ENCODE measurements at places on chromosomes 5 and 9. TPM values are rescaled to one million over a fixed set of nuclear protein-coding genes. Genes with fewer than 3 reads are reported as not detected.

DNA sequence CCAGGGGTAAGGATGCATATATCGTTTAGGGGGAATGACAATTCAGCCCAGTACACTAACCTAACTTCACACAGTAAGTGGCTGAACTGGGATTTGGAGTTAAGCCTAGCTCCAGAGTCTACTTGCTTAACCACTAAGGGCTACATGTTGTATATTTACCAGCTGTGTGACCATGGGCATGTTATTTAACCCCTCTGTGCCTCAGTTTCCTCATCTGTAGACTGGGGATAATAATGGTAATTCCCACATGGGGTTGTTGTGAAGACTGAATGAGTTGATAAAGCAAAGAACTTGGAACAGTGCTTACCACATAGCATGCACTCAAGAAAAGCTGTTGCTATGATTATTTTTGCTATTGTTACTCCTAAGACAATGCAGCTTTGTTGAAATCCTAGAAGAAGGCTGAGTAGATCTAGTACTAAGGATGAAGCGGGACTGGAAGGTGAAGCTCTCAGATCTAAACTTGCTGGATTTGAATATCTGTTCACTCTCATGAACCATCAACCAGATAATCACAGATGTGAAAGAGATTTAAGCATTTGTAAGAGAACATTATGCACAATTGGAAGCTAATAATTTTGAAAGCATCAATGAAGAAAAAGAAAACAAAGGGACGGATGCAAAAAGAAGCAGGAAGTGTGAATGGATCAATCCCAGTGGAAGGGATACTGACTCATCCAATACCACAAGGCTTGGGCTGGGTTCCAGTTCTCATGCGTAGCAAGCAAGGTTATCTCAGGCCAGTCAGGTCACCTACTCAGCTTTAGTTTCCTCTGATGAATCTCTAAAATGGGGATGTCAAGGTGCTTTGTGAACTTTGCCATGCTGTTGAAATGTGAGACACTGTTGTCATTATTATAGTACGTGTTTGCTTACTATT, 78.5 kb upstream of the TBC1D2 start:
- H3K36me3 ChIP-seq = no peaks in the 10 kb centered on the region
- no peaks in the 10 kb centered on the region for H3K4me1 ChIP-seq
- peaks cover 9% of the 10 kb centered on the region for H3K27me3 ChIP-seq
- no peak overlapping the region for H3K4me3 ChIP-seq
- no peak overlapping the region for H3K27ac ChIP-seq

The ALG2 gene
- total RNA-seq = 30.0 TPM

DNA sequence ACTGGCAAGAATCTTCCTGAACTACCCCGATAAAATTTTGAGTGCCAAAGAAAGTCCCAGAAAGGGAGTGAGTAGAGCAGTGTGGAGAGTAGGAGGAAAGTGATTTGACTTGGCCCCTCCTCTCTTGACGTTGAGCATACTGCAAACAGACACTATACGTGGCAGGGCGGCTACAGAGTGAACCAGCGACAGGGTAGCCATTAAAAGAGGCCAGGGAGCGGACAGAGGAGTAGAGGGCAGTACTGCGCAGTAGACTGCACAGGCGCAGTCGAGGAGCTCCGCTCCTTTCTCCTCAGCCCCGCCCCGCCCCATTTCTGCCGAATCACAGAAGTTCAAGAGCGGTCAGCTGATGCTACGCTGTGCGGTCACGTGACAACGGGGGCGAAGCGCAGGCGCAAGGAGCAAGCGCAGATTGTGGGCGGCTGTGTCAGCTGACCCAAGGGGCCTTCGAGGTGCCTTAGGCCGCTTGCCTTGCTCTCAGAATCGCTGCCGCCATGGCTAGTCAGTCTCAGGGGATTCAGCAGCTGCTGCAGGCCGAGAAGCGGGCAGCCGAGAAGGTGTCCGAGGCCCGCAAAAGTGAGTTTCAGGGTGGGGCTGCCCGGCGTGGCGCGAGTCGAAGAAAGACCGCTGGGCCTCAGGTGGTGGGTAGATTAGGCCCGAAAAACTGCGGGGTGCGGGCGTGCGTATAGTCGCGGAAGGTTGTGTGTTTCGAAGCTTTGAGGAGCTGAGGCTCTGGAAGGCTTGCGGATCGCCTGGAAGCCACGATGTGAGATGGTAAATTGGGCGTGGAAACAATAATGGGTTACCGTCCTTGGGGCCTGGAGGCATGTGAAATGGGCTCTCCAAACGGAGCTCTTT, at the start of gene ATP6V1G1:
Gene ATP6V1G1, plus strand, starts transcription at position 425 of the 858 bp plus-strand sequence. Its CDS starts 70 bp downstream, at position 495.
- H3K4me1 ChIP-seq = peaks cover 50% of the 10 kb centered on the region
- no peaks in the 10 kb centered on the region for H3K27me3 ChIP-seq
- no peaks in the 10 kb centered on the region for H3K36me3 ChIP-seq
- H3K4me3 ChIP-seq = peak within 1 kb of the TSS; percentile 87

The EQTN gene
- total RNA-seq = not detected

DNA sequence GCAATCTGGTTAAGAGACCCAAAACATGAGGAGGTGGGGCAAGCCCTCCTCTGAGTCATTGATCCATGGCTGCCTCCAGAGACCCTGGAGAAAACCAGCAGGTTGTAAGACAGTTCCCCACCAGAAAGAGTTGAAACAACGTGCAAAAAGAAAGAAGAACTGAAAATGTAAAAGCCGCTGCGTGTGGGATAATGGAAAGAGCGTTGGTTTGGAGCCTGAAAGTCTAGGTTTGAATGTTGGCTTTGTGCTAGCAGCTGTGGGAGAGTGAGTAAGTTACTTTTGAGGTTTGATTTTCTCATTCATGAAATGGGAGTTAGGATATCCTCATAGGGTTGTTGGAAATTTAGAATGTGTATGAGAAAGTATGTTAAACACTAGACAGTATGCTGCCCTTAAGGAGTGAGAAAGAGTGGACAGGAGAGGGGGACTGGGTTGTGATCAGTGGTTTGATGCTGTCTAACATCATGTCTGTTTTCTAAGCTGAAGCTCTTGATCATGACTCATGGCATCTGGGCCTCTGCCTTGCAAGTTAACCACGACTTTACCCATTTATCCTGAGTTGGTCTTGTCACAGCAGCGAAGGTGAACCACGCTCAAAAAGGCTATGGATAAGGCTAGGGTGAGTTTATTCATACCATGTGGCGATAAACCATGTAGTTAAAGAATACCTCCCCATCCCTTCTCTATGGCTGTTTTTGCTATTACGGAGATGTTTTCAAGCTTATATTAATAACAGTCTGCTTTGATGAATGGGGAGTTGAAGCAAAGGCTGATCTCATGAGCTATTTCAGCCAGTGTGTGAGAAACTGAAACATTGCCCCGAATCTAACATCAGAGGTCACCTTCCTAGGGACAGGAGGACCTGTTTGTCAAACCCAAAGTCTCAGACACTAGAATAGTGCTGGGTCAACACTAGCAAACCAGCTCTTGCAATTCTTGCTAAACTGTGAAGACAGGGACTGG, 41.3 kb downstream of the ZNF366 start:
- no peak for DNase-seq
- peaks cover 37% of the 10 kb centered on the region for H3K4me1 ChIP-seq
- H3K27ac ChIP-seq = no peak overlapping the region

DNA sequence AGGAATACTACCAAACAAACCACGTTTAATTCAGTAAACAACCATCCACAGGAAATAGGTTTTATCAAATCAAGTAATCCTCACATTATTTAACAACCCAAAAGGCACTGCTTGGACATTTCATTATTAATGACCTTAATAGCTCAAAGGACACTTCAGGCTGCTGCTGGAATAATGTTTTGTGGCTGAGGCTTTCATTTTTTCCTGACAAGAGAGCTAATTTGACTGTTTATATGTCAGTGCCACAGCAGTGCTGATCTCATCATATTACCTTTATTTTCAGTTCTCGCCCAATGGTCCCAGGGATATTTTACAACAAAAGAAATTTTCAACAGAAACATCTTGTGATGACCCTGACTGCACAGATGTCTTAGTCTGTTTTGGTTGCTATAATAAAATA, 589.8 kb upstream of the GRAMD2B start:
- no peak overlapping the region for H3K4me3 ChIP-seq
- peaks cover 7% of the 10 kb centered on the region for H3K4me1 ChIP-seq
- no peak overlapping the region for H3K27ac ChIP-seq
- no peak for DNase-seq

DNA sequence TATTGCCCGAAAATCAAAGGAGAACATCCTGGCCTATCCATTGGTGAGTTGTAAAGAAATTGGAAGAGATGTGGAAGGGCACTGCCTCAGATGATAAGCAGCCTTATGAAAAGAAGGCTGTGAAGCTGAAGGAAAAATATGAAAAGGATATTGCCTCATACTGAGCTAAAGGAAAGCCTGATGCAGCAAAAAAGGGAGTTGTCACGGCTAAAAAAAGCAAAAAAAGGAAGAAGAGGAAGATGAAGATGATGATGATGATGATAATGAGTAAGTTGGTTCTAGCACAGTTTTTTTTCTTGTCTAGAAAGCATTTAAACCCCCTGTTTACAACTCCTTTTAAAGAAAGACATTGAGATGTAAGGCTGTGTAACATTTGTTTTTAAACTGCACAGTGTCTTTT, 59.8 kb upstream of the ZBED3 start:
- H3K27me3 ChIP-seq = no peaks in the 10 kb centered on the region
- H3K4me1 ChIP-seq = peaks cover 5% of the 10 kb centered on the region
- no peak for DNase-seq
- no peak overlapping the region for H3K27ac ChIP-seq

DNA sequence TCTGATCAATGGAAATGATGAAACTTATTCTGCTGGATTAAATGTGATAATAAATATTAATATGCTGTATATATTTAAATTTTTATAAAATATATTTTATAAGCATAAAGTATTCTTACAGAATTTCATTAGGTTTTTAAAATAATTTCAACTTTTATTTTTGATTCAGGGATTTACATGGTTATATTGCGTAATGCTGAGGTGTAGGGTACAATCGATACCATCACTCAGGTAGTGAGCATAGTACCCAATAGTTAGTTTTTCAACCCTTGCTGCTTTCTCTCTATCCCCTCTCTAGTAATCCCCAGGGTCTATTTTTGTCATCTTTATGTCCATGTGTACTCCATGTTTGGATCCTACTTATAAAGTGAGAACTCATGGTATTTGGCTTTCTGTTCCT, 5.7 kb downstream of the TLR4 start:
- no peaks in the 10 kb centered on the region for H3K27me3 ChIP-seq
- DNase-seq = no peak
- peaks cover 11% of the 10 kb centered on the region for H3K36me3 ChIP-seq
- H3K4me1 ChIP-seq = no peaks in the 10 kb centered on the region
- no peak overlapping the region for H3K27ac ChIP-seq
- H3K4me3 ChIP-seq = no peak overlapping the region

GRCh38 chr9:88990041-88990728, 1.1 kb upstream of the S1PR3 start:
- DNase-seq = no peak
- H3K36me3 ChIP-seq = no peaks in the 10 kb centered on the region
- H3K4me1 ChIP-seq = peaks cover 47% of the 10 kb centered on the region
- H3K27ac ChIP-seq = no peak overlapping the region
- H3K27me3 ChIP-seq = peaks cover 22% of the 10 kb centered on the region
- H3K4me3 ChIP-seq = no peak overlapping the region

The WDR31 gene
- 2.1 TPM for total RNA-seq

DNA sequence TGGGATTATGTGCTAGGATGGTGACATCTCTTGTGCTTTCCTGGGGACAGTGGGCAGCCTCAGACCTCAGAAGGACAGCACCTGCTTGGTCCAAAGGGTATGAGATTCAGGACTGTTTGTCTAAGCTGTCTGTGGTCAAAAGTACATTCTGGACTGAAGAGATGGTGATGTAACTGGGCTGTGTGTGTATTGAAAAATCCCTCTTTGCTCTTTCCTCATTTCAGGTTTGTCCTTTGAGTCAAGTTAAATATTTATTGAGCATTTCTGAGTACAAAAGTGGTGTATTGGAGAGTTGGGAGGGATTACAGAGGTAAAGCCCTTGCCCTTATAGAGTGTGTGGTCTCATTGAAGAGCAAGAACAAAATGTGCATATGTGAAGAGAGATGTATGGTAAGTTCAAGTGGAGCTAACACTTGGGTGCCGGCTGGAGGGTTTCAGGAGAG, 46.7 kb downstream of the RCL1 start:
- peaks cover 18% of the 10 kb centered on the region for H3K36me3 ChIP-seq
- H3K27ac ChIP-seq = no peak overlapping the region
- H3K4me3 ChIP-seq = no peak overlapping the region

DNA sequence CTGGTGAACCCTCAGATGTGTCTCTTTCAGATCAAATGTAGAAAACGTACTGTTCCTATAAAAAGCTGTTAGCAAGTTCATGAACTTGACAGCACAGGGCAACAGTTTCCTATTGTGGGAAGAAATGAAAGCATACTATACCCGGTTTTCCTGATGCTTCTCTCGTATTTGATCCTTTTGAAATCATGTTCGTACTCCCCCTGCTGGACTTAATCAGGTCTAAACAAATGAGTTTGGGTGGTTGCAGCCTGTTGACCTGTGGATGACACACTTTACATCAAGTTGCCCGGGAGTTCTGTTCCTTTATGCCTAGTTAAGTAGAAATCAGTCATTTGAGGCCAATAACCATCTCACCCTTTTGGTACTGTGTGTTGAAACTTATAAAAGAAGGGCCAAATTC, 1992.3 kb downstream of the MAT2B start:
- H3K4me1 ChIP-seq = no peaks in the 10 kb centered on the region
- H3K27ac ChIP-seq = no peak overlapping the region
- no peak overlapping the region for H3K4me3 ChIP-seq
- no peaks in the 10 kb centered on the region for H3K36me3 ChIP-seq
- no peaks in the 10 kb centered on the region for H3K27me3 ChIP-seq

DNA sequence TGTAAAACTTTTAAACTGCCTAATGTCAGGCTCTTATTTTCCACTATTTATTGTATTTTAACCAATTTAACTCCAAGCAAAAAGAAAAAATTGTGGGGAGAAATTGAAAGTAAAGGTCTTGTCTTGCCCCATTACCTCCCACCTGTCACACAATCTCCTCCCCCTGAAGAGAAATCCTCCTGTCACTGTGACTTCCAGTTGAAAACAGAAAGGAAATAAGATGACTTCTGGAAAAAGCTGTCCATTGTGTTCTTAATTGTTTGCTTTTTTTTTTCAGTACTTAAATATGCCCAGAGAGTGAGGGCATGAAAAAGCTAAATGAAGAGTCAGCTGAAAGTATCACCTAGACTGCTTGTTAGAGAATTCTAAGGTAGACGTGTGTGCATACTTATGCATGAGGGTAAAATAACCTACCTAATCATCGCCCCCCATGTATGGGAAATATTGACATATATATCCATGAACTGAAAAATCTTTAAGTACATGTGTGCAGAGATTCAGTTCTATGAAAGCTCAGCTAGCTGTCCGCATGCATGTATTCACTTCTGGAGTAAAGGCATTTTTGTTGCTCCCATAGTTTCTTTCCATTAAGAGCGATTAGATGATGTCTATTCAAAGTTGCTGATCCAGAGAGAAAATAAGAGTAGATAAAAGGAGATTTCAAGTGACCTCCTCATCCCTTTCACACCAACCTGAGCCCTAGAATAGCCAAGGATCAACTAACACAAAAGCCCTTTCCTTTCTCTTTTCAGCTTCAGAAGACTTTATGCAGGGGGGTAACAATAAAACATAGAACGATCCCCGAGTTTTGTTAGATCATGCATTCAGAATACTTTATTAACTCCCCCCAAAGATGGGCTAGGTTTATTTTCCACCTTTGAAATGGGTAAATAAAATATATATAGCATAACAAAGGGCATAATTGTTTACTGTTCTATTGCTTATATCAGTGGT, 5.3 kb downstream of the NR2F1-AS1 start:
- DNase-seq = no peak
- H3K36me3 ChIP-seq = no peaks in the 10 kb centered on the region
- peaks cover 39% of the 10 kb centered on the region for H3K4me1 ChIP-seq
- H3K27me3 ChIP-seq = peaks cover 91% of the 10 kb centered on the region

The SPATA31A3 gene
- not detected for total RNA-seq

- DNase-seq = no peak
- H3K27ac ChIP-seq = no peak within 1 kb of the TSS
- H3K36me3 ChIP-seq = no peaks in the 10 kb centered on the region
- H3K27me3 ChIP-seq = peaks cover 92% of the 10 kb centered on the region
- H3K4me3 ChIP-seq = peak within 1 kb of the TSS; percentile 43
- peaks cover 18% of the 10 kb centered on the region for H3K4me1 ChIP-seq
Measured at GRCh38 chr5:176810081-176810597, at the start of gene UNC5A. Gene UNC5A, plus strand, starts transcription at chr5:176810559. Its CDS starts 192 bp downstream, at chr5:176810751.
